ENCODE measurements at places on chromosomes 2 and 18. TPM values are rescaled to one million over a fixed set of nuclear protein-coding genes. Genes with fewer than 3 reads are reported as not detected.

AQP4 gene
- not detected for total RNA-seq

- peaks cover 28% of the 10 kb centered on the region for H3K4me1 ChIP-seq
- peaks cover 32% of the 10 kb centered on the region for H3K27me3 ChIP-seq
- no peak overlapping the region for H3K4me3 ChIP-seq
- no peak for DNase-seq
- no peak overlapping the region for H3K27ac ChIP-seq
These were observed 8.6 kb downstream of the ALPI start for GRCh38 chr2:232464544-232464885.

DNAJC5G gene
- not detected for total RNA-seq

PTPRN gene
- 0.24 TPM for total RNA-seq

- H3K27ac ChIP-seq, result no peak overlapping the region
- DNase-seq, result no peak
- no peak overlapping the region for H3K4me3 ChIP-seq
- no peaks in the 10 kb centered on the region for H3K36me3 ChIP-seq
- no peaks in the 10 kb centered on the region for H3K4me1 ChIP-seq
These were observed 322.2 kb downstream of the ETAA1 start for GRCh38 chr2:67719351-67719750.

- H3K36me3 ChIP-seq, result no peaks in the 10 kb centered on the region
- peaks cover 39% of the 10 kb centered on the region for H3K27me3 ChIP-seq
- peak; percentile 85 for DNase-seq
These were observed at the start of gene TMEM200C for GRCh38 chr18:5895299-5895875. TSS of gene TMEM200C (minus strand) at chr18:5895522. CDS start at chr18:5892063, 3,459 bp downstream.

EXOC6B gene
- total RNA-seq, result 31.2 TPM

DNA sequence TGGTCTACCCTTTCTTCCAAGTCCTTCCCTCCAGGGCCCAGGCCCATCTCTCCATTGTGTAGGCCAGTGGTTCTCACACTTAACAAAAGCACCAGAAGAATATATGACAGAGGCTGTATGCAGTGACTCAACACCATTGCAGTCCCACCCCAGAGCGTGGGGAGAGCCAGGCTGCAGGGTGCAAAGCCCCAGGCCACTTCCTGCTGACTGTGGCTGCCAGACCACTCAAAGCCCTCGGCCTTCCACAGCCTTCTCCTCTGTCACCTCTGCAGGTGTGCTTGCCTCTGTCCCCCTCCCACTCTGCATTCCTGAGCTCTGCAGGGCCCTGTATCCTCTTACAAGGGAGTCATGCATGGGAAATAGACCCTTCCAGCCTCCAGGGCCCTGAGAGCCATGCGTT lies 40.4 kb upstream of the ARHGEF4 start:
- H3K36me3 ChIP-seq, result no peaks in the 10 kb centered on the region
- DNase-seq, result peak; percentile 74
- H3K27ac ChIP-seq, result no peak overlapping the region

- DNase-seq, result no peak
- peaks cover 24% of the 10 kb centered on the region for H3K4me1 ChIP-seq
- no peak overlapping the region for H3K27ac ChIP-seq
- peaks cover 3% of the 10 kb centered on the region for H3K36me3 ChIP-seq
- H3K4me3 ChIP-seq, result no peak overlapping the region
- H3K27me3 ChIP-seq, result no peaks in the 10 kb centered on the region
These were observed 87.3 kb downstream of the DOCK10 start for GRCh38 chr2:224954980-224955379.

CDK15 gene
- 0.70 TPM for total RNA-seq

DNA sequence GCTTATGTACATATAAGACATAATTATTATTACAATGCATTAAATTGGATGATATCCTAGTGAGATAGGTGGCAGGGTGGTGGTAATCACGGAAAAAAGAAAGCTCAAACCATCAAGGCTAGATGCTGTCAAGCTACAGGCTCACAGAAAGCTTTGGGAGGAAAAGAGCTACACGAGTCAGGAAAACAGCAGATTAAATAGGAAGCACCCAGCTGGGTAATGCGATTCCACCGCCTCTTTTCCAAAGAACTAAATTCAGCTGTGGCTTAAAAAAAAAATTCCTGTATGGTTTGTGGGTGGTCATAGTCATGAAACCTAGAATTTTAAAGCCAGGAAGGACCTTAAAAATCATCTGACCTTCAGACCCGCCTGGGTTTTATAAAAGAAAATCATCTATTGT lies 23.7 kb upstream of the PTPN4 start:
- H3K4me1 ChIP-seq, result peaks cover 3% of the 10 kb centered on the region
- no peak overlapping the region for H3K4me3 ChIP-seq
- DNase-seq, result no peak
- no peak overlapping the region for H3K27ac ChIP-seq
- H3K27me3 ChIP-seq, result peaks cover 44% of the 10 kb centered on the region

- H3K4me3 ChIP-seq, result no peak overlapping the region
- DNase-seq, result no peak
- no peak overlapping the region for H3K27ac ChIP-seq
- peaks cover 20% of the 10 kb centered on the region for H3K36me3 ChIP-seq
- peaks cover 29% of the 10 kb centered on the region for H3K4me1 ChIP-seq
These were observed 36.6 kb downstream of the SFT2D3 start for GRCh38 chr2:127737892-127738291.

GRCh38 chr2:70832386-70832785 lies 3.2 kb downstream of the CD207 start:
- H3K27me3 ChIP-seq, result peaks cover 13% of the 10 kb centered on the region
- no peaks in the 10 kb centered on the region for H3K4me1 ChIP-seq
- H3K36me3 ChIP-seq, result no peaks in the 10 kb centered on the region
- no peak for DNase-seq
- H3K4me3 ChIP-seq, result no peak overlapping the region
- H3K27ac ChIP-seq, result no peak overlapping the region

GRCh38 chr2:241617431-241618154 lies 19.4 kb downstream of the THAP4 start:
- H3K36me3 ChIP-seq, result peaks cover 16% of the 10 kb centered on the region
- peaks cover 18% of the 10 kb centered on the region for H3K4me1 ChIP-seq
- no peak overlapping the region for H3K27ac ChIP-seq
- no peaks in the 10 kb centered on the region for H3K27me3 ChIP-seq

DNA sequence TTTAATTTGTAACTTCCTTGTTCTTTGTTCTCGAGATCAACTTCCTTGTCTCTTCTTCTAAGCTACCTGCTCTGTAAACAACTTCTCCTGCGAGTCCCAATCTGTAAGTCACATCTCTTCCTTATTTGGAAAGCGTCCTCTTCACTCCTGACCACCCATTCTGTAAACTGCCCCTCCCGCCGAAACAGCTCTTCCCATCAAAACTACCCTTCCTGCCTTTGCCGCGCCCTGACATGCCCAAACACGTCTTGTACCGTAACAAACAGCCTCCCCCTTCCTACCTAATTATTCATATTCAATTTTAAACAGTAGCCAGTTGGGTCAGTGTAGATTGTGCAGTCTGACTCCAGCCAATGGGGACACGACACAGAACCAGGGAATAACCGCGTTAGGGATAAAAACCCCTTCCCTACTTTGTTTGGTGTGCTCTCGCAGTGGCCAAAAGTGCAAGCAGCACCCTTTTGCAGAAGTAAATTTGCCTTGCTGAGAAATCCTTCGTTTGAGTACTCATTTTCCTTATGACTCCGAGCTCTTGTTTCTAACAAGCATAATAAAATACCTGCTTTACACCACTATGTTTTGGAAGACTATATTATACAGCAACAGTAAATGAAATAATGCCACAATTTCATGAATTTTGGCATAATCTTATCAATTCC lies 39.8 kb downstream of the PIAS2 start:
- H3K36me3 ChIP-seq, result peaks cover 42% of the 10 kb centered on the region
- H3K27me3 ChIP-seq, result no peaks in the 10 kb centered on the region
- no peak for DNase-seq
- H3K27ac ChIP-seq, result no peak overlapping the region
- no peak overlapping the region for H3K4me3 ChIP-seq

- H3K36me3 ChIP-seq, result no peaks in the 10 kb centered on the region
- peaks cover 14% of the 10 kb centered on the region for H3K27me3 ChIP-seq
- no peak for DNase-seq
- H3K4me1 ChIP-seq, result no peaks in the 10 kb centered on the region
These were observed 102.4 kb downstream of the DDX1 start for GRCh38 chr2:15693926-15694588.

MOB1A gene
- 96.3 TPM for total RNA-seq

GRCh38 chr18:12750715-12751502 lies 48.1 kb downstream of the PSMG2 start:
- H3K27me3 ChIP-seq, result no peaks in the 10 kb centered on the region
- H3K27ac ChIP-seq, result no peak overlapping the region
- no peaks in the 10 kb centered on the region for H3K36me3 ChIP-seq
- H3K4me1 ChIP-seq, result peaks cover 21% of the 10 kb centered on the region

GALNT5 gene
- total RNA-seq, result 5.3 TPM

DNA sequence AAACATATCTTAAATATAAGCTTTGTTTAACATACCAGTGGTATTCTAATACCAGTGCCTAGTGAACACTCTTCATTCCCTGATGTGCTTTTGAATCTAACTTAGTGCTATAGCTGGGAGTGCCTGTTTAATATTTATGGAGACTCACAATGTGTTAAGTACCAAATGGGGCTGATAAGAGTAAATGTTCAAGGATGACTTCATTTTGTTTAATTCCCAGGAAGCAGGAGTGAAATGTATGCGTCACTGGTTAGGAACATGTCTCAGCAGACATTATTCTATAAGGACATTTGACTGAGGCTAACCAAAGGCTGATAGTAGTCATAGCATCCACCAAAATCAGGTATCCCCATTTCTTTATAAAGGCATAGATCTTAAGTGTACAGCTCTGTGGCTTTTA lies 31.7 kb upstream of the LINC00305 start:
- no peak overlapping the region for H3K27ac ChIP-seq
- no peak for DNase-seq
- no peaks in the 10 kb centered on the region for H3K4me1 ChIP-seq
- peaks cover 18% of the 10 kb centered on the region for H3K27me3 ChIP-seq
- no peaks in the 10 kb centered on the region for H3K36me3 ChIP-seq
- H3K4me3 ChIP-seq, result no peak overlapping the region

DNA sequence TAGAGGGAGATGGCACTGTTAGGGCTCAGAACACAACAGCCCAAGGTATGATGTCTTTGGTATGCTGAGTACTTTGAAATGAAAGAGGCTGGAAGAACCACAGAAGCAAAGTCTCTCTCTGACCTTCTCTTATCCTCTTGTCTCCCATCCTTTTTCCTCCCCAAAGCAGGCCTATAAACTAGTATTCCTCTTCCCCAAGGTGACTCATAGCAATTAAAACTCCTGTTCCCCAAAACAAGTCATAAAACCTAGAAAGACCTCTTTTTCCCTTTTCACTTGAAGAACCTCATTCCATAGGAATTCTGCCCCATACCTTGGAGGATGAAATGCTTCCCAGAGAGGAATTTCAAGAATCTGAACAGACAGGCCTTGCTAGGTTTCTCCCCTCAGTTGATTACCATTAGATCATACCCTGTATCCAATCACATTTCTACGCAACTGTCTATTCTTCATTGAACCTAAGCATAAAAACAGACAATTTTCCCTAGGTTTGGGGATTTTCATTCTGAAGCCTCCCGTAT lies 25.7 kb downstream of the MDH1 start:
- DNase-seq, result no peak
- H3K36me3 ChIP-seq, result no peaks in the 10 kb centered on the region
- no peak overlapping the region for H3K27ac ChIP-seq

DNA sequence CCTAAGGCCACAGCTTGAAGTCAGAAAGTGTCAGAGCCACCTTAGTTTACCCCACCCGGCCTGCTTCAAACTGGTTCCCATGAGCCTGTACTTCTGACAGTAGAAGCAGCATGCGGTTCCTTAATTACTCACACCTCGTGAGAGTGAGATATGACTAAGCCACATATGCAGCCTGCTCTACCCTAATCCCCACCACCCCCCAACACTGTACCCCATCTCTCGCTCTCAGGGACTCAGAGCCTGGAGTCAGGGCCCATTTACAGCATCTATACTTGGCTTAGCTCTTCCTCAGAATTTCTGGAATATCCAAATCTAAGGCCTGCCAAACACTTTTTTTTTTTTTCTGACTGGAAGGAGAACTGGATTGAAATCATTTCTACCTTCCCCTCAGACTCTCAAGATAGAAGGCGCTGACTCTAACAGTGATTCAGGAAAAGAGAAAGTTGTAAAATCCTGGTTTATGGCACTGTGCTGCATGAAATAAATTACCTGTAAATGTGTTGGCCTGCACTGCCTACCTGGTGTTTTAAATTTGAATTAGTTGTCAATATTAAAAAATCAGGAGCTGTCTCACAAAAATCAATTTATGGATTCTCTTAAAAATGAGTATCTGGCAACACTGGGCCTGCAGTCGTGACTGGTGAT lies 360.0 kb downstream of the RND3 start:
- H3K36me3 ChIP-seq, result no peaks in the 10 kb centered on the region
- H3K4me3 ChIP-seq, result no peak overlapping the region
- peaks cover 37% of the 10 kb centered on the region for H3K4me1 ChIP-seq
- H3K27me3 ChIP-seq, result no peaks in the 10 kb centered on the region
- no peak for DNase-seq

GRCh38 chr2:102509749-102510148 lies 36.7 kb downstream of the SLC9A4 start:
- H3K4me3 ChIP-seq, result no peak overlapping the region
- H3K27me3 ChIP-seq, result no peaks in the 10 kb centered on the region
- no peak overlapping the region for H3K27ac ChIP-seq
- DNase-seq, result no peak
- H3K4me1 ChIP-seq, result peaks cover 22% of the 10 kb centered on the region

GRCh38 chr18:74251297-74252038 lies 40.3 kb downstream of the CYB5A start:
- H3K4me3 ChIP-seq, result no peak overlapping the region
- peaks cover 12% of the 10 kb centered on the region for H3K4me1 ChIP-seq
- H3K27ac ChIP-seq, result peak overlapping the region; percentile 64
- DNase-seq, result no peak
- no peaks in the 10 kb centered on the region for H3K27me3 ChIP-seq
- H3K36me3 ChIP-seq, result peaks cover 13% of the 10 kb centered on the region

DNA sequence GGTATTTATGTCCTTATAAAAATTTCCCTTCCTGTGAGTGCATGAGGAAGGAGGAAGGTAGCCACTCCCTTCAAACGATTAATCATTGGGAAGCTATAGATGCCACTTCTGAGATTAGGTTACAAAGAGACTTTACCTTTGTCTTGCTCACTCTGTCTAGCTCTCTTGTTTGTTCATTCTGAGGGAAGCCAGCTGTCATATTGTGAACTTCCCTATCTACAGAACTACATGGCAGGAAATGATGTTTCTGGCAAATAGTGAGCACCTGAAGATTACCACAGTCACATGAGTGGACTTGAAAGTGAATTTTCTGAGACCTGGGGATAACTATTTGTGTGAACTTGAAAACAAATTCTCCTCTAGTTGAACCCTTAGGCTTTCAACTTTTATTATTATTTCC lies 776.8 kb downstream of the CCDC85A start:
- H3K27ac ChIP-seq, result no peak overlapping the region
- no peaks in the 10 kb centered on the region for H3K27me3 ChIP-seq
- no peaks in the 10 kb centered on the region for H3K36me3 ChIP-seq
- no peak for DNase-seq
- no peak overlapping the region for H3K4me3 ChIP-seq

NAB1 gene
- 53.6 TPM for total RNA-seq

DNA sequence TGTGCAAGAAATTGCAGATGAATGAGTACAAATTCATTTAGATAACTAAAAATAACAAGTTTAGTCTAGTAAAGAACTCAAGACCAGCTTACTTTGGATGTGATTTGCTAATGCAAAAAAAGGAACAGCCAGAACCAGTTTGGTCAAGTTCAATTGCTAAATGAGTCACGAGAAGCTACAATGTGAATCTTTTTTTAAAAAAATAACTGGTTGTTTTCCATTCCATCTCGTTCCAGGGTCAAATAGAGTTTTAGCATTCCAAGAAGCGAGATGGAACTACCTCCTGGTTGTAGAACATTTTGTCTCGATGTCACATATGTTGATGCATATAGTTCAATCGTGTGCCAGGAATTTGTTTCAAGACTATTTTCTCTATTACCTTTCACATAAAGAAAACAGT lies 65.0 kb upstream of the IKZF2 start:
- no peaks in the 10 kb centered on the region for H3K36me3 ChIP-seq
- H3K27ac ChIP-seq, result peak overlapping the region; percentile 96
- no peaks in the 10 kb centered on the region for H3K27me3 ChIP-seq
- H3K4me1 ChIP-seq, result peaks cover 40% of the 10 kb centered on the region
- DNase-seq, result no peak

All from osteocyte (in vitro differentiated cells).